Endothelial cell of umbilical vein (primary cell): ENCODE measurements at places on chromosomes 13 and 19.

- peak; percentile 73 for DNase-seq
These were observed 1704.7 kb downstream of the SLITRK5 start for GRCh38 chr13:89375839-89376238.

DNA sequence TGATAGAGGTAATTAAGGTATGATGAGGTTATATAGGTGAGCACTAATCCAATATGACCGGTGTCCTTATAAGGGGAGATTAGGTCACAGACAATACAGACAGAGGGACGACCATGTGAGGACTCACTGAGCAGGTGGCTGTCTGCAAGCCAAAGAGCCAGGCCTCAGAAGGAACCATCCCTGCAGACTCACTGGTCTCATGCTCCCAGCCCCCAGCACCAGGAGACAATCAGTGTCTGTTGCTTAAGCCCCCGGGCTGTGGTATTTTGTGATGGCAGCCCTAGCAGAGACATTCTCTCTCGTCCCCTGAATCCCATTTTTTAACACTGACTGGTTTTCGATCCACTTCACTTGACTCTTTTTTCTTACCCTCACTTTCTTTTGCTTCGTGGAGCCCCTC lies 51.9 kb upstream of the PABPC3 start:
- DNase-seq: no peak

- peak; percentile 60 for DNase-seq
These were observed 7.0 kb upstream of the WBP4 start for GRCh38 chr13:41054212-41054877.

DNA sequence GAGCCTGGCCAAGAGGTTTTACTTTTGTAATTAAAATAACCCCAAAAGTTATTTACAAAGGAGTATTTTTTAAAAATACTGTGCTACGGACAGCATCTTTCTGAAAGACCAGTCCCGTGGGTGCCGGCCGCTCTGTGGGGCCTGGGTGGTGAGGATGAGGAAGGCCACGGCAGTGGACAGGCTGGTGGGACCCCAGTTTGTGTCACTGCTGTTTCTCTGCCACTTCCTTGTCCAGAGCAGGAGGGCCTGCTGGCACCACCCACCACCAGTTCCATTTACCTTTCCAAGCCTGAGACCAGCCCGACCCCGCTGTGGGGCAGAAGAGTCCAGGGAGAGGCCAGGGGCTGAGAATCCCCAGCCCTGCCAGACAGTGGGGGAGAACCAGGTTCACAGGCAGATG lies 23.8 kb downstream of the ELAVL1 start:
- no peak for DNase-seq

DNA sequence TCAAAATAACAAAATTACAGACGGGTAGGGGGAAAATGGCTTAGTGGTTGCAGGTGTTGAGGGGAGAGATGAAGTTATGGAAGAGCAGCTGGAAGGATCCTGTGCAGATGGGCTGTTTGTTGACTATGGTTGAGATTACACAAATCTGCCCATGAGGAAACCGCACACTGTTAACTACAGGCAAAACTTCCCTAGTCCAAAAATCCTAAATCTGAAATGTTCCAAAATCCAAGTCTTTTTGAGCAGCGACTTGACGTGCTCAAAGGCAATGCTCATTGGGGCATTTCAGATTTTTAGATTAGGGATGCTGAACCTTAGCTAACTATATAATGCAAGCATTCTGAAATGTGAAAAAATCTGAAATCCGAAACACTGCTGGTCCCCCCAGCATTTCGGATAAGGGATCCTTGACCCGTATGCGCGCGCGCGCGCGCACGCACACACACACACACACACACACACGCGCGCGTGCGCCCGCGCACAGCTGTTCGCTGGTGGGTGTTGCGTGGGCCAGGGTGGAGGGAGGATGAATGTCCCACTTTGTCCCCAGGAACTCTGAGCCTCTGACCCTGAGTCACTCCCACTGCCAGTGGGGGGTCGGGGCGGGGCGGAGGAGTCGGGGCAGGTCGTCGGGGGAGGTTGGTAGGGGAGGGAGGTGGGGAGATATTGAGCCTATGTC lies 6.8 kb downstream of the F2RL3 start:
- DNase-seq: no peak

GRCh38 chr13:40116008-40116407 lies 460.5 kb downstream of the COG6 start:
- peak; percentile 98 for DNase-seq

GRCh38 chr19:17721821-17722220 lies 2.5 kb downstream of the MAP1S start:
- peak; percentile 74 for DNase-seq
